Stimulated activated CD4-positive, alpha-beta T cell treated with anti-CD3 and anti-CD28 coated beads, Interleukin-4, amount 100 ng/mL, for 1 hour (primary cell): ENCODE measurements at places on chromosomes 4 and X.
A peak's percentile ranks its signal among the peaks of the same experiment; 100 is the strongest.

DNA sequence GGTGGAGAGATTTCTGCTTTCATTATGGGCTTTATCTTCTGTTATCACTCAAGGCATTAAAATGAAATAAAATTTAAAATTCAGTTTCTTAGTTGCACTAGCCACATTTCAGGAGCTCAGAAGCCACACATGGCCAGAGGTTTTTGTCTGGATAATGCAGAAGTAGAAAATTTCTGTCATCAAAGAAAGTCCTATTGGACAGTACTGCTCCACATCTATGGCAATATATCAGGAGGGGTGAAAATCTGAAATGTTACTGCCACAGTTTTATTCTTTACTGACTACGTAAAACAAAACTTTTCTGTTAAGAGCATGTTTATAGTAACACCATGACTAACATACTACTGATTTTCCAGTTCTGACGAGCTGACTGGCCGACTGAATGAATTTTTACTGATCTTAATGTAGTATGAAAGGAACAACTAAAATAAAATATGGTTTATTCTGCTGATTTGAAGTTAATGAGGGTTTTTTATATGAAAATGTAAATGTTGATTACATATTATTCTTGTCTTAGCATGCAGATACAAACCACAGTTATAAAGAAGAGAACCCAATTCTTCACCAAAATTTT, 264.0 kb upstream of the HAND2 start:
- DNase-seq: no peak

DNA sequence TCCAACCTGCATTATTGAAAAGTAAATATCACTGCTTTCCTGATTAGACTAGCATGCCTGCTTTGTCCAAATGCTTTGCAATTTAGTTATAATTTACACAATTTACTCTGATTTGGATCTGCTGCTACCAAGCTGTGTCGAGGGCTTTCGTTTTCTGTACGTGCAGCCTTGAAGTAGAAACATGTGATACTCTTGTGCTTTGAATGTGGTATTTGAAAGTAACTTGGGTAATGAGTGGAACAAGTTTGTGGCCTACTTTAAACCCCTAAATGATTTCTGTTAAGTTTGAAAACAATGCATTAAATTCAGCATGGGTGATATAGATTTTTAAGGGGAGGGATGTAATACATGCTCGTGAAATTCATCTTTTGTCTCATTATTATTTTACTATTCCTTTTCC, 240.7 kb downstream of the IQCM start:
- DNase-seq: no peak

DNA sequence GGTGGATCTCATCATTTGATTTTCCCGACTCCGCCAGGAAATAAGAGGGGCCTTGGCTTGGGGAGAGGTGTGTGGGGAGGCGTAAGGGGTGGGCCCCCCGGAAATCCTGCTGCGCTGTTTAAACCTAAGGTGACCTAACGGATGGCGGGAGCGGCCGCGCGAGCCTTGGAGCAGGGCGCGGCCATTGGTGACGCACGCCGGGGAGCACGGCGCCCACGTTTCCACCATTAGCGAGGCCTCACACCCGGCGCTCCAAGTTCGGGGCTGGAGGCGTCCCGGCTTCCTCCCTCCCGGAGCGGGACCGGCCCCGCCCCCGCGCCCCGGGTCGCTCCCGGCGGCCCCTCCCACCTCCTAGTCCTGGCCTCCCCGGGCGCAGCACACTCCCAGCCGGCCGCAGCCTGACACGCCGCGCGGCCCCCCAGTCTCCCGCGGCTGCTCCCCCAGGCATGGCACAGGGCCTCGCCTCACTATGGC, at the start of gene SMS:
TSS of gene SMS (plus strand) at position 354 of the 474 bp plus-strand sequence. CDS start at position 470, 116 bp downstream.
- DNase-seq: peak; percentile 63

- DNase-seq: peak; percentile 47
Observed at GRCh38 chrX:71181558-71181909, 36.9 kb downstream of the NLGN3 start.

DNA sequence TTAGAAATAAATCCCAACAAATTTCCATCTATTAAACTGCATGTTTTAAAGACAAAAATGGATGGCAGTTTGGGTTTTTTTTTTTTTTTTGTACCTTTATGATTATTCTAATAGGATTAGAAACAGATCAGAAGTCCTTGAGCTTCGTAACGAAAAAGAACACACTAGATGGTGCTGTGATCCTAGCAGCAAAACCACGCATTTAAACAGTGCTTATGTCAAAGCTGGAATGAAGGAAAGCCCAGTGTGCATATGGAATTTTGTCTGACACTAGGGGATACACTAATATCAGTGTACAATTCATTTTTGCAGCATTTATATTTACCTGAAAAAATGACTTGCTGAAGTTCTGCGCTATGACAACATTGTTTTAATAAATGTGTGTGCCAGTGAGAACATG, 229.1 kb downstream of the VEGFC start:
- DNase-seq: no peak

DNA sequence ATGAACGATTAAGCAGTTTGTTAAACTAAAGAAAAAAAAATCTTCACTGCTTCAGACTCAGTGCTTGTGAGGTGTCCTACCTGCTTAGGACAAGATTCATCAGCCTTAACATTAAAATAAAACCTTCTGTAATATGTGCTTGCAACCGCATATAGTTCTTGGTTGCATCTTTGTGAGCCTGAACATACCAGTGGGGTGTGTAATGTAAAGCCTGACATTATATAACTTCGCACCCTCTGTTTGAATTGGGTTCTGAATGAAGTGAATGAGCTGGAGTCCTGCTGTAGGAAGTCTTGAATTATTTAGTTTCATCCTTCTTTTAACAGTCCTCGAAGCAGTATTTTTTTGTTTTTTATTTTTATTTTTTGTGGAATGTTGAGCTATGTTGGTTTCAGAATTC, 3.1 kb downstream of the KDM6A start:
- no peak for DNase-seq

DNA sequence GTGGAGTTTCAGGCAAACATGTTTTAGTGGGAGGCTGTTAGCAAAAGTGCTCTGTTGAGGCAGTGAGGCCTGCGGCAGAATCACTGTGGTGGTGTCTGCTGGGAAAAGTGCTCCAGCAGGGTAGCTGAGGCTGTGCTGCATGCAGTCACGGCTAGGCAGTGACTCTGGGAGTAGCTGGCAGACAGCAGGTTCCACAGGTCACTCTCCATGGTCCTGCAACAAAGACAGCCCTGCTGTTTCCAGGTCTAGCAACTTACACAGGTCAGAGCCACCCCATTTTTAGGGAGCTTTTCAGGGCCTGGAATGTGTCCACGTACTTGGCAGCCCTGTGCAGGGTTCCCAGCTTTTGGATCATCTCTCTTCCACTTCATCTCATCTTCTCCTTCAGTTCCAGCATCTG, 184.3 kb downstream of the NAA11 start:
- no peak for DNase-seq

- no peak for DNase-seq
Observed at GRCh38 chrX:106621836-106622235, 10.1 kb downstream of the RADX start.

DNA sequence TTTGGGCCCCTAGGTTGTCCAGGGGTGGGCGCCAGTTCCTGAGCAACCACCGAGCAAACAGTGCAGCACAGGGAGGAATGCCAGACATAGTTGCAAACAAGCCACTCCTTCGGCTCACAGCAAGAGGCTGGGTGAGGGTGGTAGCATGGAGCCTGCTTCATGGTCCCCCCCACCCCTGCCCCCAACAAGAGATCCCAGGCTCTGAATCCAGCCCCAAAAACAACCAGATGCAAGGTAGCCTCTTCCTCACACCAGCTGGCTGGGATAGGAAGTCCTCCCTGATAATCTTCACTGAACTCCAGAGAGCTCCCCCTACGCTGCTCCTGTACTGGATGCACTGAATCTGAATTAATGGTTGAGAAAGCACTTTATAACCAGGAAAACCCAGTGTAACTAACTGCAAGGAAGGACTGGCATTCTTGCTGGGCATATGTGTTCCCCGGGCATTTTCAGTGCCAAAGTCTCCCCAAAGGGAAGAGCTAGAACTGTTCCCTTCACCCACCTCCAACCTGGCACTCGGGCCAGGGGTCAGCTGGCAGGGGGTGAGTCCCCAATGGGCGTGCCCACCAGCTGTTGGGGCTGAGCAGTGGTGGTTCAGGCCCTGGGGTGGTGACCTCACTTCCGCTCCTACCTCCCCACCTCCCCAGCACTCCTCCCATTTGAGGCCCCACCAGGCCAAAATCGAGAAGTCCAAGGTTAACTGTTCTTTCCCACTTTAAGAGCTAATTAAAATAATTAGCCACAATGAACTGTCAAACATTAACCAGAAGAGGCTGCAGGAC, 1.5 kb downstream of the ELF4 start:
- no peak for DNase-seq

- no peak for DNase-seq
Observed at GRCh38 chr4:3021627-3022026, 52.7 kb downstream of the HTT-AS start.

- no peak for DNase-seq
Observed at GRCh38 chr4:2591189-2591588, 54.7 kb downstream of the FAM193A start.

GRCh38 chrX:33725535-33726210, 406.4 kb downstream of the FAM47A start:
- DNase-seq: no peak

DNA sequence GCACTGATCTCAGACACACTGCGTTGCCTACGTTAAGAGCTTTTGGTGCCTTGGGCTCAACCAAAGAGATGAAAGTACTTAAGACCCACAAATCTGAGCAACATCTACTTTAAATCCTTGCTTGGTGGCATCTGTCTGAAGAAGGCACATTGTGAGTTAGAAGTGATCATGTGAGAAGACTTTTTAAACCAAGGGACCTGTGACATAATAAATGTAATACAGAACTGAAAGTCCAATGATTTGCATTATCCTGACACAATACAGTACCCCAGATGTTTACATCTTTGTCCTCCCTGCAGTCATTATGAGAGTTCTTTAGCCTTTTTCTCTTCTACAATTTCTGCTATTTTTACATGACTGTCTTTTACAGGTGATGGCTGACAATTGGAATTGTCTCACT, 96.7 kb upstream of the FTHL17 start:
- DNase-seq: no peak

DNA sequence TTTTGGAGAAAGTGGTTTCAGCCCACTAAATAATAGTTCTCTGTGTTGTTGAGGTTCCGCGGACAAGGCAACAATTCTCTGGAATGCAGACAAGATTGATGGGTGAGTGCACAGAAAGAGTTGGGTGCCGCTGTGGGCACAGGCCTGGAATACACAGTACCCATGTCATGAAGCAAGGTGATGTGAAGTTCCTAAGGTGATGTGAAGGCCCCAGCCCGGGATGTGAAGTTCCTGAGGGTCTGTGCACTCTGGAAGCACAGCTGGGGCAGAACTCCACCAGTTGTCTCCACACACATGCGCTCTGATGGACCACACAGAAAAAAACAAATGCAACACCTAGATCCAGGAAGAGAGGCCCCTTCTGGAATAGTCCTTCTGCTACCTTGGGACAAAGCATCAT, 86.6 kb upstream of the BMPR1B start:
- DNase-seq: no peak

DNA sequence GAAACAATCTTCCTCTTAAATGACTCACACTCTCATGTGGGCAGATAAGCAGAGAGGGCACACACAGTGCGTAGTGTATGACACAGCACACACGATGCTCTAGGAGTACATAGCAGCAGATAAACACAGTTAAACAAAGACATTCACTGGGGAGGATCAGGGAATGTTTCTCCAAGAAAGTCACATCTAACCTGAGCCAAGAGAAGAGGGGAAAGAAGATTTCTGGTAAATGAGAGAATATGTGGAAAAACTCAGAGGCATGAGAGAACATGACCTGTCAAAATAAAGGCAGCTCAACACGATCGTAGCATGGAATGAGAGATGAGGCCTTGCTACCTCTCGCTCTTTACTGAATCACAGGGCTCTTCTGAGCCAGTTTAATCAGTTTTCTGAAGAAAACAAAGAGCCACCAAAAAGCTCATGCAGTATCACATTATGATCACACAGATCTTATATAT, 251.0 kb downstream of the ANK2 start:
- DNase-seq: no peak

- no peak for DNase-seq
Observed at GRCh38 chr4:15106399-15106798, 104.1 kb downstream of the CPEB2 start.

GRCh38 chr4:4320528-4320927, 30.5 kb downstream of the ZBTB49 start:
- no peak for DNase-seq

DNA sequence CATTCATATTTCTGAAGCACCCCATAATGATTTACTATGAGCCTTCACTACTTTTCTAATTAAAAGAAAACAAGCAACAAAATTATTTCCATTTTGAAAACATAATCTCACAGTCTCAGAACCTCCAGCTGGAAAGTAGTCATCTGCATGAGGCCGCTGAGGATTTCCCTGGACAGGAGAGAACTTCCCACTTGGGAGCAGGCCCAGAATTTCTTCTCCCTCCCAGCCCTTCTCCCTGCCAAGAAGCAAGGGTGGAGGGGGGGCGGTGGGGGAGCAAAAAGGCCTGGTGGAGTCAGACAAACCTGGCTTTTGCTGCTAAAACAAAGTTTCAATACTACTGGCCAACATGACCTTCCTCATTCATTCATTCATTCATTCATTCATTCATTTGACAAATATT, 167.3 kb downstream of the PJA1 start:
- no peak for DNase-seq

DNA sequence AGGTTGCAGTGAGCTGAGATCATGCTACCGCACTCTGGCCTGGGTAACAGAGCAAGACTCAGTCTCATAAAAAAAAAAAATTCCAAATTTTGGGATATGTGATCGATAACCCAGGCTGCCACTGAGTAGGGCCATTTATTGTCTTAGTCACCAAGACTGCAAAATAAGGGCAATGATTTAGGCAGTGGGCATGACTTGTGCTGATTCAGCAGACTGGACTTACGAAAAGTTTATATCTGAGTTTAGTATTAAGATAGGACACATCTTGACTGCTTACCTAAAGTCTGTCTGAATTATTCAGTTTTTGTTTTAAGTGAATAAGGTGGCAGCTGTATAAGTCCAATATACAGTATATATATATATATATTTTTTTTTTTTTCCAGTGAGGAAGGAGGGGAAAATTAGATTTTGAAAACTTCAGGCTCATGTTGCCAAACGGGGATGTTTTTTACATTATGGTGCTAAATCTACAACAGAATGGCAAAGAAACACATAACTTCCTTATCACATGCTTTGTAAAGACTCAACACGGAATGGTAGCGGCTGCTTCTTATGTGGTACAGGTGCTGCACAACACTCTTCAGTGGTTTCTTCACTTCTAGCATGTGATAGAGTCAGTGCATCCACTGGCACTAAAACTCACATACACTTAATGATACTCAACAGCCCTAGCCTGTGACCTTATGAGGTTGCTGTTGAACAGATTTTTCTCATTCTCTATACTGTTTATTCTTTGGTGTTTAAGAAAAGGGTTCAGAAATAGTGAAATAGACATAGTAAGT, 6.5 kb downstream of the TEX13D start:
- no peak for DNase-seq

- no peak for DNase-seq
Observed at GRCh38 chr4:147733716-147734344, 1.9 kb downstream of the ARHGAP10 start.
